ENCODE measurements at places on chromosomes 6 and 20.

DNA sequence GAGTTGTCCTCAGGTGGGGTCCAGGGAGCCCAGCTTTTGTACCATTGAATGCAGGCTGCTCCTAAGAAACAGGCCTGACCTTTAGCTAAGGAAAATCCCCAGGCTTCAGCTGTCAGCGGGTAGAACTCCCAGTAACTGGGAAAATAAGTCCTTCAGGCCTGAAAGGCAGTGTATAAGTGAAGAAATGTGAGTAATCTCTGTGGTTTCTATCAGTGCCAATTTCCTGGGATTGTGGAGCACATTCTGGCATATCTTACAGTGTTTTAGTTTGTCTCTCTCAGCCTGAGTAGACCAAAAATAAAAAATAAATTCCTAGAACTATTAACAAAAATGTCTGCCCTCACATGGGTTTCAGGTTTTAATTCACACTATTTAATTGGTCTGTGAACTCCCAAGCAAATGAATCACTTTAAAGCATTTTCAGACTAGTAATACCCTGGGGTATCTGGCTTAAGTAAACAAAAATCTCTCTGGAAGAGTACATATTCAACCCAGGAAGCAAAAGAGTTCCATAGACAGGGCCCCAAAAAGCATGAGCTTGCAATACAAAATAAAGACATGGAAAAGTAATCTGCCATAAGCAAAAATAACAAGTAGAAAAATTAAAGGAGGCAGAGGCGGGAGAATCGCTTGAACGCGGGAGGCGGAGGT, 566.2 kb upstream of the NOX3 start:
- no peaks in the 10 kb centered on the region for H3K27me3 ChIP-seq
- H3K36me3 ChIP-seq, result no peaks in the 10 kb centered on the region
- H3K4me3 ChIP-seq, result no peak overlapping the region
- no peak for DNase-seq

GRCh38 chr6:147704691-147705090, 196.2 kb downstream of the SAMD5 start:
- H3K27me3 ChIP-seq, result no peaks in the 10 kb centered on the region
- H3K4me3 ChIP-seq, result no peak overlapping the region
- no peak overlapping the region for H3K27ac ChIP-seq
- DNase-seq, result no peak
- H3K36me3 ChIP-seq, result no peaks in the 10 kb centered on the region

- DNase-seq, result peak; percentile 42
- no peaks in the 10 kb centered on the region for H3K36me3 ChIP-seq
- H3K4me1 ChIP-seq, result peaks cover 14% of the 10 kb centered on the region
- H3K27me3 ChIP-seq, result no peaks in the 10 kb centered on the region
- no peak overlapping the region for H3K27ac ChIP-seq
Measured at GRCh38 chr20:2379511-2380229, 1.0 kb upstream of the TGM6 start.

GRCh38 chr20:14829906-14830305, 492.5 kb upstream of the FLRT3 start:
- H3K4me3 ChIP-seq, result no peak overlapping the region
- no peaks in the 10 kb centered on the region for H3K36me3 ChIP-seq
- no peaks in the 10 kb centered on the region for H3K4me1 ChIP-seq
- H3K27ac ChIP-seq, result no peak overlapping the region
- no peak for DNase-seq

DNA sequence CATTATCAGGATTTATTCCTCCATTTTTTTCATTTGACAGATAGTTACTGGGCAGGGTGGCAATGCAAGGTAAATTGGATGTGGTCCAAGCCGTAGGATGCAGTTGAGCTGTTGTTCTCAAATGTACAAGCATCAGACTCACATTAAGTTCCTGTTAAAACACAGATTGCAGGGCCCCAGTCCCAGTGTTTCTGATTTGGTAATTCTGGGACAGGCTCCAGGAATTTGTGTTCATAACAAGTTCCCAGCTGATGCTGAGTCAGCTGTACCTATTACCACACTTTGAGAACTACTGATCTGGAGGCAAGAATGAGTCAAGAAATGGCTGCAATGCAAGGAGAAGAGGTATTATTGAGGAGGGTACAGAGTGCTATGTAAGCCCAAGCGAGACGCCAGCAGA, 11.7 kb downstream of the TMEM244 start:
- H3K4me3 ChIP-seq, result no peak overlapping the region
- H3K4me1 ChIP-seq, result no peaks in the 10 kb centered on the region
- H3K27me3 ChIP-seq, result no peaks in the 10 kb centered on the region
- no peak overlapping the region for H3K27ac ChIP-seq
- H3K36me3 ChIP-seq, result no peaks in the 10 kb centered on the region

DNA sequence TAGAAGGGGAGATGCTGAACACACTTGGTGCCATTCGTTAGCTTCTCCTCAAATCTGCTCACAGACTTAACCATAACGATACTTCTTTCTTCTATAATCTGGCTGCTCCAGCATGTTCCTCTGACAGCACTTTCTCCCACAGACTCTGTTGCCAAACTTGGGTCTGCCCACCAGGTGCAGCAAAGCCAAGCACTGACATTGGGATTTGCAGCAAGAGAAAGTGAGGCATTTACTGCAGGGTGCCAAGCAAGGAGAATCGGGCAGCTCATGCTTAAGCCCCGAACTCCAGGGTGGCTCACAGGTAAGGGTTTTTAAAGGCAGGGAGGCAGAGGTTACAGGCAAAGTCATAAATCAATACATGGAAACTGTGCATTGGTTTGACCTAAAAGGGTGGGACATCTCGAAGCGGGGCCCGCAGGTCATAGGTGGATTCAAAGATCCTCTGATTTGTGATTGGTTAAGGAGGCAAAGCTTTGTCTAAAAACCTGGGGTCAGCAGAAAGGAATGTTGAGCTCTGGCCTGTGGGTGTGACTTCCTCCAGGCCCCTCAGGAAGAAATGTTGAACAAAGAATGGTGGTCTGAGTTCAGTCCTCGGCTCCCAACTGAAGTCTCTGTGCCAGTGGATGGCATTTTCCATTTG, 25.1 kb upstream of the PNPLA1 start:
- no peak overlapping the region for H3K27ac ChIP-seq
- no peaks in the 10 kb centered on the region for H3K4me1 ChIP-seq
- H3K36me3 ChIP-seq, result no peaks in the 10 kb centered on the region
- no peak for DNase-seq

- H3K4me3 ChIP-seq, result no peak overlapping the region
- H3K27ac ChIP-seq, result no peak overlapping the region
- H3K36me3 ChIP-seq, result no peaks in the 10 kb centered on the region
- no peaks in the 10 kb centered on the region for H3K27me3 ChIP-seq
- no peaks in the 10 kb centered on the region for H3K4me1 ChIP-seq
Measured at GRCh38 chr6:130907687-130908086, 80.5 kb downstream of the SMLR1 start.

DNA sequence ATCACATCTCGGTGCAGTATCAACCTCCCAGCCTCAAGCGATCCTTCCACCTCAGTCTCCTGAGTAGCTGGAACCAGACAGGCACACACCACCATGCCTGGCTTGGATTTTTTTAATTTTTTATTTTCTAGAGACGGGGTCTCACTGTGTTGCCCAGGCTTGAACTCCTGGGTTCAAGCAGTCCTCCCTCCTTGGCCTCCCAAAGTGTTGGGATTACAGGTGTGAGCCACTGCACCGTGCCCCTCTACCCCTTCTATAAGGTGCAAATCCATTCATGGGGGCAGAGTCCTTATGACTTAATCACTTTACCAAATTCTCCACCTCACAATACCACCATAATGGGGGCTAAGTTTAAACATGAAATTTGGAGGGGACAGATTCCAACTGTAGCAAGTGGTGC, 37.7 kb downstream of the TMEM181 start:
- no peak overlapping the region for H3K27ac ChIP-seq
- no peaks in the 10 kb centered on the region for H3K27me3 ChIP-seq
- H3K36me3 ChIP-seq, result no peaks in the 10 kb centered on the region
- no peak overlapping the region for H3K4me3 ChIP-seq

DNA sequence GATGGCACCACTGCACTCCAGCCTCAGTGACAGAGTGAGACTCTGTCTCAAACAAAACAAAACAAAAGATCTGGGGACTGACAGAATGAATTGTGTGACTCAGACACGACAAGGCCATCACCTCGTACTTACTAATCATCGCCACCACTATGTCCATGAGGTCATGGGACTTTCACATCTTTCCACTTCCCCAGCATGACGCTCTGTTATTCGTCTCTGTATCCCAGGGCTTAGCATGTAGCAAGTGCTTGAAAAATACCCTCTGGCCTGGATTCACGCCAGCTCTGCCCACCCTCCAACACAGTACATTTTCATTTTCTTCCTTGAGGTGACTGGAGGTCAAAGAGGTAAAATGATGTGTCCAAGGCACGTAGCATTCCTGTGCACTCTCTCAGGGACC, 27.8 kb downstream of the FGD2 start:
- no peaks in the 10 kb centered on the region for H3K27me3 ChIP-seq
- H3K4me1 ChIP-seq, result peaks cover 9% of the 10 kb centered on the region
- H3K4me3 ChIP-seq, result no peak overlapping the region
- no peak for DNase-seq

DNA sequence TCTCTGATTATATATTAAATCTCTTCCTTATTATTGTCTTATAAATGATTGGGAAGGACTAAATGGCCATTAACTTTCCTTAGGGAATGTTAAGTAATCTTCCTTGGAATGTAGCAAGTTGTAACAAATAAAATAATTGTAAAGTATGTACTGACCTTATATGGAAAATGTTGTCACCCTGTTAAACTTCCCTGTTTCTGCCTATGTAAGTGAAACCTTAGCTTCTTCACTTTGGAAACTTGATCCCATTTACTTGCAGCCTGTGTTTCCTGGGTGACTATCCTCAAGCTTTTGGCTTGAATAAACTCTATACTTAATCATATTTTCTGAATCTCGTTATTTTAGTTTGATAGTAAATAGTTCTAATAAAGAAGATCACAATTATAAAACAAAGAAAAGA, 519.5 kb upstream of the PTCHD4 start:
- no peak overlapping the region for H3K27ac ChIP-seq
- H3K4me3 ChIP-seq, result no peak overlapping the region
- no peaks in the 10 kb centered on the region for H3K4me1 ChIP-seq
- no peaks in the 10 kb centered on the region for H3K36me3 ChIP-seq
- H3K27me3 ChIP-seq, result no peaks in the 10 kb centered on the region
- no peak for DNase-seq

GRCh38 chr6:108565893-108566292, 5.2 kb downstream of the FOXO3 start:
- no peaks in the 10 kb centered on the region for H3K27me3 ChIP-seq
- H3K36me3 ChIP-seq, result peaks cover 4% of the 10 kb centered on the region
- no peak for DNase-seq

GRCh38 chr6:152270301-152270925, 366.7 kb downstream of the SYNE1 start:
- no peak overlapping the region for H3K4me3 ChIP-seq
- DNase-seq, result no peak
- H3K27me3 ChIP-seq, result no peaks in the 10 kb centered on the region
- no peaks in the 10 kb centered on the region for H3K4me1 ChIP-seq
- peaks cover 21% of the 10 kb centered on the region for H3K36me3 ChIP-seq

DNA sequence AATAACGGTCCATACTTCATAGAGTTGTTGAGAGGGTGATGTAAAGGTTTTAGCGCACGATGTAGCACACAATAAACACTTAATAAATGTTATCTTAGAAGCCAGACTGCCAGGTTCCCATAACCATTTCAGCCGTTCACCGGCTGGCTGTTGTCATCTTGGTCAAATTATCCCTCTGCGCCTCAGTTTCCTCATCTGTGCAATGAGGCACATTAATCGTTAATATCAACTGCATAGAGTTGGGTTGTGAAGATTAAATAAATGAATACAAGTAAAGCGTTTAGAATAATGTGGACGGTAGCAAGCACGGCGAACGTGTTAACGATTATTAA, 432 bp upstream of the PSMF1 start:
- peak overlapping the region; percentile 85 for H3K27ac ChIP-seq
- no peaks in the 10 kb centered on the region for H3K27me3 ChIP-seq
- H3K4me3 ChIP-seq, result peak overlapping the region; percentile 98
- H3K4me1 ChIP-seq, result peaks cover 45% of the 10 kb centered on the region
- peaks cover 4% of the 10 kb centered on the region for H3K36me3 ChIP-seq

GRCh38 chr6:97947841-97948240, 664.8 kb upstream of the MMS22L start:
- no peaks in the 10 kb centered on the region for H3K36me3 ChIP-seq
- no peak overlapping the region for H3K4me3 ChIP-seq
- no peak overlapping the region for H3K27ac ChIP-seq
- no peaks in the 10 kb centered on the region for H3K27me3 ChIP-seq
- no peaks in the 10 kb centered on the region for H3K4me1 ChIP-seq
- DNase-seq, result no peak

DNA sequence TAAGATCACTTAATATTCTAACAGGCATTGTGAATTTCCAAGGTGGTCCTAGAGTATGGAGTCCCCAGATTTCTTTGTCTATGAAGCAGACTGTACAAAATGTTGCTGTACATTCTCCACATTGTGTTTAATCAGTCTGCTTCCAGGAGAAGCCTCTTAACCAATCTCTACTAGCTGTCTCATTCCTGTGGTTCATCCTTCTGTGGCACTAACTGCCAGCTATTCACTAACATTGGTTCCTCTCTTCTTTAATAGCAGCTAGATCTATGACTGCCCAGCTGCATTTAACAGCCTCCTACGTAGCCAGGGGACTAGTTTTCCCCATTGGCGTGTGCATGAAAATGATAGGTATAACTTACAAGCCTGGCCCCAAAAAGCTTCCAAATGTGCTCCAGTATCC, 395.4 kb downstream of the SAMD5 start:
- H3K4me3 ChIP-seq, result no peak overlapping the region
- DNase-seq, result no peak
- no peak overlapping the region for H3K27ac ChIP-seq

- no peak overlapping the region for H3K4me3 ChIP-seq
- no peaks in the 10 kb centered on the region for H3K36me3 ChIP-seq
- H3K4me1 ChIP-seq, result no peaks in the 10 kb centered on the region
- no peak for DNase-seq
Measured at GRCh38 chr20:40186826-40187225, 502.2 kb downstream of the MAFB start.

- no peak overlapping the region for H3K27ac ChIP-seq
- no peak overlapping the region for H3K4me3 ChIP-seq
- H3K36me3 ChIP-seq, result no peaks in the 10 kb centered on the region
- DNase-seq, result no peak
Measured at GRCh38 chr6:144395826-144396225, 110.7 kb downstream of the UTRN start.

- no peak overlapping the region for H3K27ac ChIP-seq
- DNase-seq, result no peak
- H3K4me1 ChIP-seq, result no peaks in the 10 kb centered on the region
- no peak overlapping the region for H3K4me3 ChIP-seq
- H3K36me3 ChIP-seq, result no peaks in the 10 kb centered on the region
Measured at GRCh38 chr6:123771126-123771525, 32.5 kb upstream of the NKAIN2 start.
